ENCODE measurements at places on chromosomes 16 and 17. TPM values are rescaled to one million over a fixed set of nuclear protein-coding genes. Genes with fewer than 3 reads are reported as not detected.

GRCh38 chr16:76906552-76906951, 284.4 kb upstream of the MON1B start:
- DNase-seq = no peak

- DNase-seq = peak; percentile 34
These were observed 64.0 kb downstream of the MYO18A start for GRCh38 chr17:29115961-29116803.

GRCh38 chr16:72500545-72500944, 328.6 kb upstream of the PMFBP1 start:
- no peak for DNase-seq

DNA sequence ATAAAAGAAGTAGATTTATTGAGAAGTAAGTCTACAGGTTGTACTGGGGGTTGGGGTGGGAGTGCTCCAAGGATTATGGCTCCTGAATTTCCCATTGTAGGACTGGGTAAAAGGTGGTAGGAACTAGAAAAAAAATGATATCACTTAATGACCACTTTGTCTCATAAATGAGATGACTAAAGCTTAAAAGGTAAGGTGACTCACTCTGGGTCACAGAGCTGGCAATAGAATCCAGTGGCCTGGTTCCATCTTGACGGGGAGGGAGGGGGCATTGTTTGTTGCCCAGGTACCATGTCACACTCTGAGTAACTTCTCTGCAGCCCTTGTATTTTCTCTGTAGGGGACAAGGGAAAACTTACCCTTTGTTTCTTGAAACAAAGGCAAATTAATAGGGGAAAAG, 126.1 kb downstream of the PITPNC1 start:
- no peak for DNase-seq

- peak; percentile 98 for DNase-seq
These were observed 82.3 kb downstream of the CCDC182 start for GRCh38 chr17:57662644-57663308.

GRCh38 chr16:89908236-89908635, 10.4 kb upstream of the MC1R start:
- no peak for DNase-seq

DNA sequence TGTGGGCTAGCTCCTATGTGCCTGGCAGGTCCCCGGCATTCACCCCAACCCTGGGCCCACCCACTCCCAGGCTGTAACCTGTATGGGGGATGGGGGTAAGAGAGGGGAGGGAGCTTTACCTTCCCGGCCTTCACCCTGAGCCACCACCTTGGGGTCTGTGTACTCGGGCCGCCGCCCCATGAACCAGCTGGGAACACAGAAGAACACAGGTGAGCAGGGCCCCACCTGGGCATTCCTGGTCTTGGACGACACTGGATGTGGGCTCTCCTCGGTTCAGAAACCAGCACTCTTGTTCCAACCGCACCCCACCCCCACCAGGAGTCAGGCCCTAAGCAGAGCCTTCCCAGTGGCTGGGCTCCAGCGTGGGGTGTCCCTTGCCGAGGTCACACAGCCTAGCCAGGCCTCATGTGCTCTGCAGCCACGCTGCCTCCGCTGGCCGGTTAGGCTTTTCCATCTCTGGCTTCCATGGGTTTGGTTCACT, 18.8 kb downstream of the B9D1 start:
- DNase-seq = no peak

DNA sequence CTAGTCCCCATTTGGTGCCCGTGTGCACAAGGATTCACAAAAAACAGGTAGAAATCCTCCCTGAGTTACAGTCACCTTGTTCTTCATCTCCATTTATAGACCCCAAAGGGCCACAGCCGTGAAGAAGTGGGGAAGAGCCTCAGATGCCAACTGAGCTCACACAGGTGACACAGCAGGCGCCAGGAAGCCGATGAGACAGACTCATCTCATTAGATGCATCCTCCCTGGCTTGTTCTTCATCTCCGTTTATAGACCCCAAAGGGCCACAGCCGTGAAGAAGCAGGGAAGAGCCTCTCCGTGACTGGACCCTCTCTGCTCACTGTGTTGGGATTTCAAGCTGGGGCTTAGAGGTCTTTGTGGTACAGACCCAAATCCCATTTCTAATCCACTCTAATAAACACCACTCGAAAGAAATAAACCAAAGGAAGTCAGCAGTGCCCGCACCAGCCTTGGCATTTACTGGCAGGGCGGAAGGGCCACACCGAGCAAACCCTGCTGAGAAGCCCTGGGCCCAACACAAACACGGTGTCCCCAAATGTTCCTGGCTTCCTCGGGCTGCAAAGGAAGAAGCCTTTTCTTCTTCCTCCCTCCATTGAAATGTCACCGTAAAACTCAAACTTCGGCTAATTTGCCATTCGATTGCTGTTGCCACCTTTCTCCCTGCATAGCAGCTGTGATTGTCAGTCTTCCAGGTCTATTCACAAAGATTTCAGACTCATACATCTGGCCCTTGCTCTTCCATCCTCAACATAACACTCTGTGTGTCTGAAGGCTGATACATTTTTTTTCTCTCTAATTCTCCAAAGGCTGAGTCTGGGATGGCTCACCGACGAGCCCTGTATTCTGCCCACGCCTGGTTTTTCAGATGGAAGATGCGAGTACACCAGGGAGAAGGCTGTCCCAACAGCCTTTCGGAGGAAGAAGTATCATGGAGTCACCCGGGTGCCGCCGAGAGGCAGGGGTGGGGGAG, 44.9 kb upstream of the DOC2B start:
- DNase-seq = no peak

- no peak for DNase-seq
These were observed 27.7 kb downstream of the GPR142 start for GRCh38 chr17:74394977-74395376.

DNA sequence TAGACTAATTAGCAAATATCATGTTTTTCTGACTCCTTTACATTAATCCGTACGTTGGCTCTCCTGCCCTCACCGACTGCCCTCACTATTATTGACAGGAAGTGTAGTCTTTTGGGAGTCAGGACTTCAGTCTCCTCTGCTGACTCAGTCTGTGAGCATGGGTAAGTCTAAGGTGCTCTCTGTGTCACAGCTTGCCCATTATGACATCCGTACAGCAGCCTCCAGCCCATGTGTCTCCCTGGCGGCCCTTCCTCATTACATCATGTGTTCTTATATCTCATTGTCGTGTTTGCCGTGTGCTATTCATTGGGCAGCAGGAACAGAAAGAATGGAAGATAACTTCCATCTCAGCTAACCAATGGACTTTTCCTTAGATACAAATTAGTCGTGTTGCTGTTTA, 77.5 kb downstream of the MRTFB start:
- no peak for DNase-seq

GRCh38 chr17:65455972-65456343, 105.5 kb downstream of the AXIN2 start:
- no peak for DNase-seq

DNA sequence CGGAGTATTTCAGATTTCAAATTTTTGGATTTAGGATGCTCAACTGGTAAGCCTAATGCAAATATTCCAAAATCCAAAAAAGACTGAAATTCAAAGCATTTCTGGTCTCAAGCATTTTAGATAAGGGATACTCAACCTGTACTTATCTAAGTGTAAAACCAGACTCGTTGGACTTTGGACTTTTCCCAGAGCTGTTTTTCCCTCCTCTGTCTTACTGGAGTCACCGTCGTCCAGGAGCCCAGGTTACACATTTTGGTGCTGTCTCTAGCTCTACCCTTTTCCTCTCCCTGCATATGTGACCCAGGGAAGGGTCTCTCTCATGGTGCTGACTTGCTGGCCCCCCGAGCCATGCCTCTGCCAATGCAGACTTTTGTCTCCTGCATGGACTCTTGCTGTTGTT, 46.0 kb upstream of the MMP2 start:
- DNase-seq = no peak

- DNase-seq = no peak
These were observed 7.9 kb upstream of the SMARCD2 start for GRCh38 chr17:63850401-63850800.

DNA sequence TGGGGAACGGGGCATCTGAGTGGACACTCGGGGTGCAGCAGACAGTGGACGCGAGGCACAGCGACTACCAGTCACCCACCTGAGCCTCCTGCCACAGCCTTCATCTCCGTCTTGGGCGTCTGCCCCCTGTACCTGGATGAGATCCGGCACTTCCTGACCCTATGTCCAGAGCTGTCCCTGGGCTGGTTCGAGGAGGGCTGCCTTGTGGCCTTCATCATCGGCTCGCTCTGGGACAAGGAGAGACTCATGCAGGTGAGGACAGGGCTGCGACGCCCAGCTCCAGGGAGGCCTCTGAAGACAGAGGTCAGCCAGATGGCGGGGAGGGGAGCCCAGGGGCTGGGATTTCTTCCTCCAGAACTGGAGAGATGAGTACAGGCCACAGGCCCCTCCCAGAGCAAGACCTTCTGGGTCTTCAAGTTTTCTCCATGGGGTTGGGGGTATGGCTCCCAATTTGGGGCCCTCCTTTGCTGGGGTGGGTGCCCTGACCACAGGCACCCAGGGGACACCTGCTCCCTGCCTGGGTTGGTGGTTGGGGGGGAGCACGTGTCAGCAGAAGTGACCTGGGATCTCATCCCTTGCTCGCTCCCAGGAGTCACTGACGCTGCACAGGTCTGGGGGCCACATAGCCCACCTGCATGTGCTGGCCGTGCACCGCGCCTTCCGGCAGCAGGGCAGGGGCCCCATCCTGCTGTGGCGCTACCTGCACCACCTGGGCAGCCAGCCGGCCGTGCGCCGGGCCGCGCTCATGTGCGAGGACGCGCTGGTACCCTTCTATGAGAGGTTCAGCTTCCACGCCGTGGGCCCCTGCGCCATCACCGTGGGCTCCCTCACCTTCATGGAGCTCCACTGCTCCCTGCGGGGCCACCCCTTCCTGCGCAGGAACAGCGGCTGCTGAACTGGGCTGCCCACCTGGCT, 1.9 kb downstream of the AANAT start:
- no peak for DNase-seq

DNA sequence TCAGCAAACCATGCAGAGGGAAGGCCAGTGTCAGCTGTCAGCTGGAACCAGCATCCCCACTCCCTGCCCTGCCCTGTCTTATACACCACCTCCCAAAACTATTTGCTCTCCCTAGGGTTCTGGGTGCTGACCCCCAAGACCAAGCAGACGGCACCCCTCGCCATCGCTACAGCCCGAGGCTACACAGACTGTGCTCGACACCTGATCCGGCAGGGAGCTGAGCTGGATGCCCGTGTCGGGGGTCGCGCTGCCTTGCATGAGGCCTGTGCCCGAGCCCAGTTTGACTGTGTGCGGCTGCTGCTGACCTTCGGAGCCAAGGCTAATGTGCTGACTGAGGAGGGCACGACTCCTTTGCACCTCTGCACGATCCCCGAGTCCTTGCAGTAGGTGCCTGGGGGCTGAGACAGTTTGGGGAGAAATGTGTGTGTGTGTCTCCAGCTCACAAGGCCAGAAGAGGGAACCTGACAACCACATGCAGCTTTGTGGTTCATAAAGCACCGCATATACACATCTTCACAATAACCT, 1.5 kb downstream of the ASB16 start:
- DNase-seq = no peak

- DNase-seq = no peak
These were observed 497.6 kb downstream of the WWOX start for GRCh38 chr16:78596996-78597422.

MARF1 gene
- 5.8 TPM for total RNA-seq

CDH8 gene
- total RNA-seq = not detected

Measured in SJSA1 (cell line).